Thymus (tissue), 14 donors: ENCODE measurements at places on chromosomes 2 and 18.

GRCh38 chr2:69279931-69280681 lies 106.9 kb downstream of the GFPT1 start:
- no peaks in the 10 kb centered on the region for H3K4me1 ChIP-seq
- no peak overlapping the region for H3K27ac ChIP-seq
- no peak overlapping the region for H3K4me3 ChIP-seq
- H3K36me3 ChIP-seq, result no peaks in the 10 kb centered on the region

- H3K4me1 ChIP-seq, result peaks cover 42% of the 10 kb centered on the region
- DNase-seq, result no peak
These were observed 12.5 kb downstream of the MAP4K4 start for GRCh38 chr2:101710036-101710435.

- peaks cover under 1% of the 10 kb centered on the region for H3K4me1 ChIP-seq
- H3K4me3 ChIP-seq, result no peak overlapping the region
- no peaks in the 10 kb centered on the region for H3K27me3 ChIP-seq
- H3K27ac ChIP-seq, result no peak overlapping the region
- no peak for DNase-seq
These were observed 6.4 kb downstream of the MBOAT2 start for GRCh38 chr2:8997108-8997507.

GRCh38 chr2:144350151-144350802 lies 169.6 kb downstream of the ZEB2 start:
- no peak overlapping the region for H3K27ac ChIP-seq
- DNase-seq, result no peak
- H3K27me3 ChIP-seq, result no peaks in the 10 kb centered on the region
- H3K4me3 ChIP-seq, result no peak overlapping the region

DNA sequence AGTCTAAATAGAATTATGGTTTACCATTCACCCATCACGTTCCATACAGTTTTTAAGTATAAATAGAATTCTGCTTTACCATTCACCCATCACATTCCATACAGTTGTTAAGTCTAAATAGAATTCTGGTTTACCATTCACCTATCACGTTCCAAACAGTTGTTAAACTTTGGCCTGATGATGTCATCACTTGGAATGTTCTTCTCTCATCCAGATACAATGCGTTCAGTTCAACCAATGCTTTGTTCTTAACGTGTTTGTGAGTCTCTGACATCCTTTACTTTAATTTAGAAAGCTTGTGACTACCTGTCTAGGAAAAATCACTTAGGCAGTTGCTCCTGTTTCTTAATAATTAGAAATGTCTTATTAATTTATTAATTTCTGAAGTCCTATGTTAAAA lies 236.3 kb upstream of the RASGRP3 start:
- H3K4me3 ChIP-seq, result no peak overlapping the region
- no peak overlapping the region for H3K27ac ChIP-seq
- no peaks in the 10 kb centered on the region for H3K27me3 ChIP-seq
- H3K4me1 ChIP-seq, result no peaks in the 10 kb centered on the region
- H3K36me3 ChIP-seq, result no peaks in the 10 kb centered on the region

DNA sequence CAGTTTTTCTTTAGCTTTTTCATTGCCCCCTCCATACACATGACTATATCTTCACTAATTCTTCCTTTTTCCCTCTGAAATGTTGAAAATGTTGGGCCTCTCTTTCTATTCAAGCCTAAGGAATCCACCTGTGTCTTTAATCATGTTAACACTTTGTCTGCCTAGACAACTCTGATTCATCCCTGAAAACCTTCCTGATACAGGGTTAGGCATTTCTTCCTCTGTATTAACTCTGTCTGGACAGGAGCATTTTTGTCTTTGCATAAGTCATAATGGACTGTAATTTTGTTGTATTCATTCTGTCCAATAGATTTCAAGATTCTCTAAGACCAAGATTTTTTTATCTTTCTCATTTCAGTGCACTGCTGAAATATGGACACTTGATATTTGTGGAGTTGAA lies 297.3 kb downstream of the IKZF2 start:
- H3K4me1 ChIP-seq, result no peaks in the 10 kb centered on the region
- no peak overlapping the region for H3K27ac ChIP-seq
- no peaks in the 10 kb centered on the region for H3K36me3 ChIP-seq

- peaks cover 7% of the 10 kb centered on the region for H3K36me3 ChIP-seq
- no peak overlapping the region for H3K27ac ChIP-seq
- DNase-seq, result no peak
- H3K4me3 ChIP-seq, result no peak overlapping the region
- no peaks in the 10 kb centered on the region for H3K27me3 ChIP-seq
These were observed 26.5 kb downstream of the WDR35 start for GRCh38 chr2:19963386-19963785.

- no peak overlapping the region for H3K27ac ChIP-seq
- no peaks in the 10 kb centered on the region for H3K27me3 ChIP-seq
- no peaks in the 10 kb centered on the region for H3K36me3 ChIP-seq
- no peak for DNase-seq
These were observed 356.3 kb downstream of the SATB2 start for GRCh38 chr2:199101487-199101886.

- no peak overlapping the region for H3K4me3 ChIP-seq
- no peak overlapping the region for H3K27ac ChIP-seq
- H3K36me3 ChIP-seq, result no peaks in the 10 kb centered on the region
- H3K4me1 ChIP-seq, result no peaks in the 10 kb centered on the region
These were observed 136.8 kb downstream of the ALPK2 start for GRCh38 chr18:58491773-58492752.

DNA sequence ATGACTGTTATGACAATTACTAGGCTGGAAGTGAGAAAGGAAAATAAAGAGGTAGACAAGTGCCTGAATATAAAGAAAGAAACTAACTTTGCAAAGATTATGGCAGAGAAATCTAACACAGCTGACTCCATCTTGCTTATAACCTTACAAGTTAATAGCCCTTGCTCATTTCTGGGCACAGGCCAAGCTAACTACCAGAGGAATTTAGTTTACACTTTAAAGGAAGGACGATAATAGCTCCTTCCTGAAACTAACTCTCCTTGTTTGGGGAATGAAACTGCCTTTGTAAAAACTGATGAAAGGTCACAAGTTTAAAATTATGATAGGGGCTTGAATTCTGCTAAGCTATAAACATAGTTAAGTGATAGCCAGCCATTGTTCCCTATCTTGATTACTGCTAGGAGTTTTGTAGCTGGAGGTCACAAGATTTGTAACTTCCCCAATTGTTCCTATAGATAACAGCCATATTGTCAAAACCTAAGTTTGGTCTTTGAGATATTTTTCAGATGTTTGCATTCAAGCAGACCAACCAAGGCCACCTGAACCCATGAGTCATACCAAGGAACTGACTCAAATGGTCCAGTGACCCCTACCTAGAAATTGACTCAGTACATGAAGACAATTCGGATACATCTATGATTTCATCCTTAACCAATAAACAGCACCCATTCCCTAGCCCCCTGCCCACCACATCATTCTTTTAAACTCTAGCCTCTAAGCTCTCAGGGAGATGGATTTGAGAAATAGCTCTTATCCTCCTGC lies 209.2 kb upstream of the LRATD1 start:
- no peak overlapping the region for H3K4me3 ChIP-seq
- no peaks in the 10 kb centered on the region for H3K27me3 ChIP-seq
- H3K27ac ChIP-seq, result no peak overlapping the region
- no peaks in the 10 kb centered on the region for H3K4me1 ChIP-seq
- no peaks in the 10 kb centered on the region for H3K36me3 ChIP-seq

- H3K36me3 ChIP-seq, result no peaks in the 10 kb centered on the region
- H3K27ac ChIP-seq, result no peak overlapping the region
- DNase-seq, result no peak
- no peaks in the 10 kb centered on the region for H3K4me1 ChIP-seq
These were observed 971.3 kb upstream of the FAM98A start for GRCh38 chr2:34570266-34570872.

- no peaks in the 10 kb centered on the region for H3K27me3 ChIP-seq
- no peak for DNase-seq
- no peaks in the 10 kb centered on the region for H3K4me1 ChIP-seq
- no peak overlapping the region for H3K4me3 ChIP-seq
These were observed 143.2 kb upstream of the RND3 start for GRCh38 chr2:150630587-150631235.

GRCh38 chr2:127405255-127405610 lies 13.0 kb upstream of the PROC start:
- DNase-seq, result no peak
- H3K4me3 ChIP-seq, result no peak overlapping the region
- peaks cover 24% of the 10 kb centered on the region for H3K4me1 ChIP-seq
- H3K27me3 ChIP-seq, result no peaks in the 10 kb centered on the region
- no peaks in the 10 kb centered on the region for H3K36me3 ChIP-seq

DNA sequence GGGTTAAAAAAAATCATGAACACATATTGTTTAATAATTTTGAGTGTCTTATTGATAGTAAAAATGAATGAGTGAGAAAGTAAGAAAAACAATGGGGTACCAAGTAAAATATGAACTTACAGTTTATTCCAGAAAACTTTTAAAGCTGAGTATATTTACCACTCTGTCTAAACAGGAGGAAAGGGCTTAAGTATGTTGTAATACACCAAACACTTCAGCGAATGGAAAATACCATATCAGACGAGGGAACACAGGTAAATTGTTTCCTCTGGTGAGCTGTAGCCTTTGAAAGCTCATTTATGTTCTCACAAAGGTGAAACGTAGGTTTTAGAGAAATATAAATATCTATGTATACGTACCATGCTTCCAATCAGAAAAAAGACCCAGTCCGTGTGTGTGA lies 1209.6 kb upstream of the ZEB2 start:
- H3K27ac ChIP-seq, result no peak overlapping the region
- no peaks in the 10 kb centered on the region for H3K27me3 ChIP-seq
- no peak for DNase-seq
- no peaks in the 10 kb centered on the region for H3K36me3 ChIP-seq
- no peaks in the 10 kb centered on the region for H3K4me1 ChIP-seq
- H3K4me3 ChIP-seq, result no peak overlapping the region

DNA sequence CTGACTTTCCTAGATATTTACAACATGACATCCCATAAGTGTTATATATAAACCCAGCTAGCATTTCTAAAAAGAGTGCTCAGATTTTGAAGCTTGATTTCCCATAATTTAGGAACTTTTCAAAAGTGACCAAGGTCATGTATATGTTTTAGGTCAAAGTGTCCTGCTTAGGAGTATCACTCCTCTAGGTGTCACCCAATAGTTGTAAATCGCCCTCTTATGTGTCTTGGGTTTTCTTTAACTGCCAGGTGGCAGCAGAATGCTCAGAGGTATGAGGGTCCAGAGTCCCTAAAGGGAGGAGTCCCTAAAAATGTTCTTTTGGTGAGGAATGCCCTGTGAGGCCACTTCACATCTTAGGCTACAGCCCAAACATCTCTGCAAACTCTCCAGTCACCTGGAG lies 358.3 kb downstream of the CELF4 start:
- H3K36me3 ChIP-seq, result no peaks in the 10 kb centered on the region
- H3K27ac ChIP-seq, result no peak overlapping the region
- no peak overlapping the region for H3K4me3 ChIP-seq
- H3K27me3 ChIP-seq, result no peaks in the 10 kb centered on the region
- H3K4me1 ChIP-seq, result no peaks in the 10 kb centered on the region
